ENCODE measurements at places on chromosomes 3 and 15.

DNA sequence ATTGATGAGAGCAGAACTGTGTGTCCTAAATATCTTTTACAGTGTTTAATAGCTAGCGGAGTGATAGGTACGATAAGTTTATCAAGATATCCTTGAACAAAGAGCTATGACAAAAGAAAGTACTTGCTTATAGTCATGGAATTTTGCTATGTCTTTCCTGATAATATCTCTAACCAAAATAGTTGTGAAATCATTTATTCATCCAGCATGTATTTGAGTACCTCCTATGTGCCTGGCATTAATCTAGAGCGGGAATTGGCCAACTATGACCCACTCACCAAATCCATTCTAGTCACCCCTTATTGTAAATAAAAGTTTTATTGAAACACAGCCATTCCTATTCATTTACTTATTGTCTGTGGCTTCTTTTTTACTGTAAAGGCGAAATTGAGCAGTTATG, 46.6 kb downstream of the ZFAND6 start:
- no peak for DNase-seq

GRCh38 chr15:95557226-95558046, 773.1 kb upstream of the NR2F2 start:
- DNase-seq = no peak

DNA sequence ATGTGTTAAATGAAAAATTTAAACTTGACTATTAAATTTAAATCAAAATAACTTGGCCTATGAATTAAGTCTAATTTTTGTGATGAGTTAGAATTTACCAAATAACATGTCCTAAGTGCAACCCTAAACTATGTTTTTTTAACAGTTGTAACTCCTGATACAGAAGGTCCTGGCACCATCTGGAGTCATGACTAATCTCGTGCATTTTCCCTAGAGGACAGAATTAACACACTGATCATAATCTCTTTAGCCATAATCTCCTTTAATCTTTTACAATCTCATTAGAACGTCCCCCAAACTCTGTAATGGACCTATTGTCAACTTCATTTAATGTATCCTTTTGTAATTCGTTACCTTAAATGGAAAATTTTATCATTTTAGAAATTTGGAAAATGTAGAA, 100.6 kb downstream of the SUCNR1 start:
- DNase-seq = no peak

- no peak for DNase-seq
Observed at GRCh38 chr15:100602823-100603393, 519 bp downstream of the ASB7 start.

DNA sequence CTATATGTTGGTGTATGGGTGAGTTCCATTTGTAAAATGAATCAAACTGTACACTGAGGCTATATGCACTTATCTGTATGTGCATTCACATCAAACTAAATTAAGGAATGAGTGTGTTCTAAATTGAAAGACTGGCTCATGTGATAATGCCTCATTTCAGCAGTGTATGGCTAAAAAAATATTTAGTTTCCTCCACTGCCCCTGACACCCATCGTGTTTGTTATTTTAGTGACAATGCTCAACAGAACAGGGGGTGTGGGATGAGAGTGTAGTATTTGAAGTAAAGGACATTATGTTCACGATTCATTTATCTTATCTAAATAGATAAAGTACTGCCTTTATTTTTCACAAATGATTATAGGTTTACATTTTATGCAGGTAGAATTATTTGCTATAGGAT, 301.1 kb upstream of the ARPP21 start:
- no peak for DNase-seq

GRCh38 chr3:189142527-189142926, 29.2 kb upstream of the TPRG1 start:
- no peak for DNase-seq

DNA sequence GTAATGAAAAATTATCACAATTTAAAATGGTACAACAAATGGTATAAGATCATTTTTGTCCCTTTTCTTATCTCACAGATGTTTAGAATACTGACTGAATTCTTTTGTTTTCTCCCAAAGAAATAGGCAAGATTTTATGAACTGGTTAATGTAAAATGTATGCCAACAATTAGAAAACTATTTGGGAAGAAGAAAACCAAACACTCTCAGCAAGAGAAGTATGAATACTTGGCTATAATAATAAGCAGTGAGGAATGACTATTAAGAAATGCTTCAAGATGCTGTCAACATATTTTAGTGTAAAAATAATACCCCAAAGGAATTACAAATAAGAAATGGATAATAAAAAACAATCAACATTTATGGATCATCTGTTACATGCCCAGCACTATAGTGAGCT, 18.5 kb downstream of the SHQ1 start:
- DNase-seq = no peak

DNA sequence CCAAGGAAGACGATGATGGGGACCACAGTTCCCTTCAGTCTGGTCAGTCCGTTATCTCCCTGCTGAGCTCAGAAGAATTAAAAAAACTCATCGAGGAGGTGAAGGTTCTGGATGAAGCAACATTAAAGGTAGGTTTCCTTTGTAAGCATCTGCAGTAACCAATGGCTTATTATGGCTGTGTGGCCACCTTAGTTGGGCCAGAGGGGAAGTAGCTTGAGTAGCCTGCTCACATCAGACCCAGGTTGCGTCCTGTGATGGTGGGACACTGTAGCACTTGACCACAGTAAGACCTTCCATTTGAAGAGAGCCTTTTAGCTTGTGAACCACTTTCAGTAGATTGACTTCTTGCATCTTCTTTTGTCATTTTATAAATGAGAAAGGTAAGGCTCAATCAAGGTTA, 22.6 kb downstream of the STARD5 start:
- no peak for DNase-seq

DNA sequence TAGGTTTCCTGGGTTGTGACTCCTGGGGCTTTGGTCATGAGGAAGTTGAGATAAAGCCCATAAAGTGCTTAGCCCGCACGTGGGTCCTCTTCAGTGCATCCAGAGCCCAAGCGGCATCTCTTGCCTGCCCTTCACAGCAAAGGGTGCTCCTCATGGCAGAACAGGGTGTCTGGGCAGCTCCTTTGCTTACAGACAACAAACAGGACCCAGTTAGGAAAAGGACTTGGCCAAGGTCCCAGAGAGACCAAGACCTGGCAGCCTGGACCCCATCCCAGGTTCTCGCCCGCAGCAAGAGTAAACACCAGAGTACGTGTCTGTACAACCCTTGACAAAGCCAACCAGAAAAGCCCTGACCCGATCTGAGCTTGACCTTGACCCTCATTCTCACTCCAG, 27.0 kb downstream of the ALS2CL start:
- no peak for DNase-seq

- no peak for DNase-seq
Observed at GRCh38 chr15:60975218-60975617, 253.9 kb downstream of the RORA start.

- no peak for DNase-seq
Observed at GRCh38 chr3:29514912-29515311, 234.0 kb downstream of the RBMS3 start.

DNA sequence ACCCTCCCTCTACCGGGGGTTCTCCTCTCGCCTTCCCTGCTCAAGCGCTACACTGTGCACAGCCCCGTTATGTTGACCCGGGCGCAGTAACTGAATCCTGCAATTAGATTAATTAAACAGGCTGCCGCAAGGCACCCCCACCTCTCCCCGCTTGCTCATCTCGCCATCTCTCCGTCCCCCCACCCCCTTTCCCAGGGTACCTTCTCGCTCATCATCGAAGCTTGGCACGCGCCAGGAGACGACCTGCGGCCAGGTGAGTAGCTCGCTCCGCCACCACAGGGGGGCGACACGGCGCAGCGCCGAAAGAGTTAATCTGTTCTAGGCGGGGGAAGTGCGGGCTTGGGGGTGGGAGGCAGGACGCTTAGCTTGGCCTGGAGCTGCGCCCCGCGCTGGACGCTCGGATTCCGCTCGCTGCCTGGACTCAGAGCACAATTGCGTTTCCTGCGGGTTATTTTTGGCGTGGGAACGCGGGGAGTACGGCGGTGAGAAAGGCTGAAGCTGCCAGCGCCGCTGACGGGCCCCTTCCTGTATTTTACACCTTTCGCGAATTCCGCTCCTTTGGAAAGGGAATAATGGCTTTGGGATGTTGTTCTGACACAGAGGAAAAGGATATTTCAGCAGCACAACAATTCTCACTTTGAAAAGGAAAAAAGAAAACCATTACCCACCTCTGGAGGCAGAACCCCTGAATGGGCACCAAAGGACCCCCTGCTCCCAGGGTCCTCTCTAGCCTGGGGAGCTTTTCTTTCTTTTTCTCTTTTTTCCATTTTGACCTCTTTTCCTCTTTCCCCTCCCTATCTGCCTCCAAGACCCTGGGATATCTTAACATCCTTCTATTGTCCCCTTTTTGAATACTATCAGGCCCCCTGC, 1.5 kb downstream of the DLL4 start:
- no peak for DNase-seq

- DNase-seq = no peak
Observed at GRCh38 chr3:7800006-7800780, 701.4 kb upstream of the LMCD1 start.

GRCh38 chr15:56654624-56655023, 78.7 kb downstream of the ZNF280D start:
- no peak for DNase-seq

GRCh38 chr3:19652336-19652735, 281.7 kb downstream of the EFHB start:
- no peak for DNase-seq

Measured in hippocampal formation (tissue), 2 donors.